Spinal cord (tissue), 10 donors: ENCODE measurements at places on chromosomes 13 and 19.

DNA sequence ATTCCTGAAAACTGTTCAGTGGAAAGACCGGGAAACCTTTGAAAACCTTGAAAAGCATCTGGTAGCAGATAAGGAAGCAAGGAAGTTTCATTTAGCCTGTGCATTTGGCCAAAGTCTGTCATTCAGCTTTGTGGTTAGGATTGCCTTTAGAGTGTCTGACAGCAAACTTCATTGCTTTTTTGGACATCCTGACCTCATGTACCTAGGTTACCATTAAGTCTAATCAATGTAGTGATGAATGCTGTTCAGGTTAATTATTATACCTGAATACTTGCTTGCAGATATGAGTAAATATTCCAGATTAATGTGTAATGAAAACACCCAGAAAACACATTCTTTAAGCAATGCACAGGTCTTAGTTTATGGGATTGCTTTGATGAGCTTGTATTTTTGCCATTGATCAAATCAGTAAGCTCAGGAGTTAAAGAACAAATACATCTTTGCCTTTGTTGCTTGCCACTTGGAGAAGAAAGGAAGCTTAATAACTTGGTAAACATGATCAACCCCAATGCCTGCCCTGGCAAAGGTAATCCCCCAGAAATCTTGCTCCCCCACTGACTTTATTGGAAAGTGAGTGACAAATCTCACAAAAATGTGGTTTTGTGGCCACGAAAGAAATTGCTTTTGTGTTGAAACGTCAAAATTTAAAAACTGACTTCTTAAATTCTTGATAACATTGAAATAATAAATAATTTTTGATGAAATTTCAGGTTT is 87.4 kb downstream of the SLC15A1 start:
- no peak for DNase-seq

DNA sequence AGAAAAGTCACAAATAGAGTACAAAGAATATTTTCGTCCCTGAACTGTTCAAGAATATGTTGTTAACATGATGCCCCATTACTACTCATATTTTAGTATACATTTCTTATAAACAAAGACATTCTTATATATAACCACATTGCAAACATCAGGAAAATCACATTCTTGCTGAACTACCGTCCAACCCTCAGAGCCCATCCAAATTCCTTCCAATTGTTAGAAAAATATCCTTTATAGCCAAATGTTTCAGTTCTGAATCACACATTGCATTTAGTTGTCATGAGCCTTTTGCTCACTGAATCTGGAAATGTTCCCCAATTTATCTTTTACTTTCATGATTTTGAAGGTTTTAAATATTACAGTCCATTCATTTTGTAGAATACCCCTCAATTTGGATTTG is 467.8 kb upstream of the ARGLU1 start:
- DNase-seq: no peak

DNA sequence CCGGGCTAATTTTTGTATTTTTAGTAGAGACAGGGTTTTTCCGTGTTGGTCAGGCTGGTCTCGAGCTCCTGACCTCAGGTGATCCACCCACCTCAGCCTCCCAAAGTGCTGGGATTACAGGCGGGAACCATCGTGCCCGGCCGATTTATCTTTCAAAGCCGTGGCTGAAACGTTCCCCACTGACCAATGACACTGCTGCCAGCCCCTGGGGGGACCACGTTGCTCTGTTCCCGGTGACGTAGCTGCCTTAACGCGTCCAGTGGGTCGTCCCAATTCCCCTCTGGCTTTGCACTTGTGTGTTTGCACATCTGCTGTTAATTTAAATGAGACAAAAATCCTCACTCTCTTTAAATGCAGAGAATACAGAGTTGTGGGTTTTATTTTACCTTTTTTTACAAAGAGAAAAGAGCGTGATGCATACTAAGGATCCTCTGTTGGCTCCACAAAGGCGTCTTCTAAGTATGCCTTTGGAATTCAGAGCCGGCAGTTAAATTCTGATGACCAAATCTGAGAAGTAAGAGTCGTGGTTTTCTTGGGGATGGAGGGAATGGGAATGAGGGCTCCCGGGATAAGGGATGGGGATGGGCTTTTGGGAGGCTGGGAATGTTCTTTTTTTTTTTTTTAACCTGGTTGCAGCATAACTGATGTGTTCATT is 18.6 kb upstream of the LMTK3 start:
- no peak for DNase-seq

- no peak for DNase-seq
Observed at GRCh38 chr19:33396701-33397535, 23.4 kb downstream of the CEBPG start.

DNA sequence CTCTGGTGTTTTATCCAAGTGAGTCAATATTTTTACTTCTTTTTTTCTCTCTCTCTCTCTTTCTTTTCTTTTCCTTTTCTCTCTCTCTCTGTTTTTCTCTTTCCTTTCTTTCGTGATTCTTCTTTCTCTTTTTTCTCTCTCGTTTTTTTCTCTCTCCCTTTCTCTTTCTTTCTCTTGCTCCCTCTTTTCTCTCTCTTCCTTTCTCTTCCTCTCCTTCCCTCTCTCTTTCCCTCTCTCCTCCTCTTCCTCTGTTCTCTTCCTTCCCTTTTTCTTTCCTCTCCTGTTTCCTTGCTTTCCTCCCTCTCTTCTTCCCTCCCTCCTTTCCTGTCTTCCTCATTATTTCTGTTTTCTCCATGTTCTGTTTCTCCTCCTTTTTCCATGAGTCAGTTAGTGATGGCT is 641.5 kb downstream of the FGF9 start:
- no peak for DNase-seq
